ENCODE measurements at places on chromosomes 16 and 17. TPM values are rescaled to one million over a fixed set of nuclear protein-coding genes. Genes with fewer than 3 reads are reported as not detected.

DNA sequence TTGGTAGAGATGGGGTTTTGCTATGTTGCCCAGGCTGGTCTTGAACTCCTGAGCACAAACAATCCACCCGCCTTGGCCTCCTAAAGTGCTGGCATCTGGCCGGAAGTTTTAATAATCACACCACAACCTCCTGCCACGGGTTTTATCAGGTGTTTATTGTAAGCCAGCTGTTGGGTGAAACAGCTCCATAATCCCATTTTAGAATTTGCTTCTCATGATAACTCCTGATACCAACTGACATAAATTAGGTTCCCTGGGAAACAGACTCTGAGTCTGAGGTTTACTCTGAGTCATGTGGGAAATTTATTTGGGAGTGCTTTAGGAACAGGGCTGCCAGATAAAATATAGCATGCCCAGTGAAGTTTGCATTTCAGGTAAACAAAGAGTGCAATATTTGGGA, 122.6 kb upstream of the MED13 start:
- DNase-seq = no peak

GRCh38 chr17:8847891-8848290, 19.6 kb downstream of the PIK3R6 start:
- no peak for DNase-seq

DNA sequence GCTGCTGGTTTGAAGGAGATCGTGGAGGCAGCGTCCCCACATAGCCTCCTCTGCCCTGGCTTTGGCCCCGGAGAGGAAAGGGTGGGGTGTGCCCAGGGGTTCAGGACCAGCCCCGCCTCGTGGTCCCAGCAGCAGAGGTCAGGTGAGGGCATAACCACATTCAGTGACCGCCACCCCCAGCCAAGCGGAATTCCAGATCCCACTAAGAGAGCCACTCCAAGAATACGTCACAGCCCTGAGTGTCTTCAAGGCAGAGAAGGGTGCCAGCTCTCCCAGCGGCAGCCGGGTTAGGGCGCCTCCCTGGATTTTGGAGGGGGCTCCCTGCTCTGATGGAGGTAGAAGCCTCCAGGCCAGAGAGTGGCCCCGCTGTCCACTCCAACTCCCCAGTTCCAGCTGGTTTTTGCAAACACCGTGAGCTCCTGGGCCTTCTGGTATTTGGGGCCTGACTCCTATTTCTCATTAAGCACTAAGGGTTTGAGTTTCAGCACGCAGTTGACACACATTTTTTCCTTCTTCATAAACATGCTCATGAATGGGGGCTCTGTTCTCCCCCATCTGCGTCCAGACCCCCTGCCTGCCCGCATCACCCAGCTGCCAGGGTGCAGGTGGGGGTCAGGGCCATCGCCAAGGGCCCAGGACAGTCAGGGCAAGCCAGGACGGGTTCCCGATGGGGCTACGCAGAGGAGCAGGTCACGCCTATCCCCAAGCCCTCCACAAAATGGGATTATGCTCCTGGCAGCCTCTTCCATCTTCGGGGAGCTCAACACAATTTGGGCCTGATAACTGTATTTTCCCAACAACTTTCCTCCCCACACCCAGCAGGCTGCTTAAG, 98.4 kb upstream of the PLCG2 start:
- no peak for DNase-seq

GRCh38 chr16:88424587-88425235, 28.4 kb upstream of the ZFPM1 start:
- DNase-seq = no peak

DNA sequence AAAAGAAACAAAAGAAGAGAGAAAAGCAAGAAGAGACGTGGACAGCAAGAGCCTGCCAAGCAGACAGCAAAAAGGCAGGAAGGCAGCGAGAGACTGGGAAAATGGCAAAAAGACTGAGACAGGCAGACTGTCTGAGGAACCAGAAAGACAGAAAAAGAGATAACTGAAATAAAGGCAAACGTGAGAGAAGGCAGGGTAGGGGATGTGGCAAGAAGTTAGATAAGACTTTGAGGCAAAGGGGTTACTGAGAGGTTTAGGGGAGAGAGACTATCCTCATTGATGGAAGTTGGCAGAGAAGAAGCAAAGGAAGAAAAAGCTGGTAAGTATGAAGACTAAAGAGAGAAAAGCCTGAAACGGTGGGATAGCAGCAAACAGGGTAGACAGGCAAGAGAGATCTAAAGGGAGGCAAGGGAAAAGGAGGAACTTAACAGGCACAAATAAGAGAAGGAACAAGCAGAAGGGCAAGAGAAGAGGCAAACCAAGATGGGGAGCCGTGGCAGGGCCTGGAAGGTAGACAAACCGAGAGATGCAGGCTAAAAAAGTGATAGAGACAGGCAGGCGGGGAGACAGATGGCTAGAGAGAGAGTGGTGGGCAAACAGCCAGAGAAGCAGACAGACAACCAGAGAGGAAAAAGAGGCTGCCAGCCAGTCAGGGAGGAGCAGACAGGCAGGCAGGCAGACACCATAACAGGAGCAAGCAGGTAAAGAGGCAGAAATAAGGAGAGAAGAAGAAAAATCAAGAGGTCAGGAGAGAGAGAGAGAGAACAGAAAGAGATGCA, 7.1 kb upstream of the CHD3 start:
- no peak for DNase-seq

The SCGB1C2 gene
- total RNA-seq = not detected

Data from natural killer cell treated with Interleukin-12 subunit alpha and Interleukin-12 subunit beta and Interleukin-15 and Interleukin-18, amount 100 ng/mL, for 72 hours (primary cell).